ENCODE measurements at places on chromosomes 5 and 9.

GRCh38 chr9:137115394-137116026 is 977 bp upstream of the DPP7 start:
- no peak for DNase-seq

DNA sequence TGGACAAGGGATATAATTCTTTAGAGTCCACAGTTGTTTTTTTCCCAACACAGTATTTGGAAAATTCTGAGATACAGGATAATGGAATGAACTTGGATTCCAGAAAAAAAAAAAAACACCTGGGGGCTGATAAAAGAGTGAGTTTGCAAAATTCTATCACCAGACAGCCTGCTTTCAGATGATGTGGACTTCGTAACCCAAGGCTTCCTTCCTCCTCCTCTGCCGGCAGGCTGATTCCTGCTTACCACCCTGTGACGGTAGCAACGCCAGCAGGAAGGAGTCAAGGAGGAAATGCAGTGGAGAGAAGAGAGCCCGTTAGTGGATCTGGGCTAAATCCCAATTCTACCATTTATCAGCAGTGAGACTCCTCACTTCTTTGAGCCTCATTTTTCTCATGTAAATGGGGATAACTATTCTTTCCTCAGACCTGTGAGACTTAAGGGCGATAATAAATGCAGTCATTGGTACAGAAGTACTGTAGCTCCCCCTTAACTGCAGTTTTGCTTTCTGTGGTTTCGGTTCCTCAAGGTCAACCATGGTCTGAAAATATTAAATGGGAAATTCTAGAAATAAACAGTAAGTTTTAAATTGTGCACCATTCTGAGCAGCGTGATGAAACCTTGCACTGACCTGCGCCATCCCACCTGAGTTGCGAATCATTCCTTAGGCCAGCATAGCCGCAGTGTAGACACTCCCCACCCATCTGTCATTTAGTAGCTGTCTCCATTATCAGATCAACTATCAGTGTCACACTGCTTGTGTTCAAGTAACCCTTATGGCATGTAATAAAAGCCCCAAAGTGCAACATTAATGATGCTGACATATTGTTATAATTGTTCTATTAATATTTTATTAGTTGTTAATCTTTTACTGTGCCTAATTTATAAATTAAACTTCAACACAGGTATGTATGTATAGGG is 71.4 kb downstream of the DCP2 start:
- no peak for DNase-seq

DNA sequence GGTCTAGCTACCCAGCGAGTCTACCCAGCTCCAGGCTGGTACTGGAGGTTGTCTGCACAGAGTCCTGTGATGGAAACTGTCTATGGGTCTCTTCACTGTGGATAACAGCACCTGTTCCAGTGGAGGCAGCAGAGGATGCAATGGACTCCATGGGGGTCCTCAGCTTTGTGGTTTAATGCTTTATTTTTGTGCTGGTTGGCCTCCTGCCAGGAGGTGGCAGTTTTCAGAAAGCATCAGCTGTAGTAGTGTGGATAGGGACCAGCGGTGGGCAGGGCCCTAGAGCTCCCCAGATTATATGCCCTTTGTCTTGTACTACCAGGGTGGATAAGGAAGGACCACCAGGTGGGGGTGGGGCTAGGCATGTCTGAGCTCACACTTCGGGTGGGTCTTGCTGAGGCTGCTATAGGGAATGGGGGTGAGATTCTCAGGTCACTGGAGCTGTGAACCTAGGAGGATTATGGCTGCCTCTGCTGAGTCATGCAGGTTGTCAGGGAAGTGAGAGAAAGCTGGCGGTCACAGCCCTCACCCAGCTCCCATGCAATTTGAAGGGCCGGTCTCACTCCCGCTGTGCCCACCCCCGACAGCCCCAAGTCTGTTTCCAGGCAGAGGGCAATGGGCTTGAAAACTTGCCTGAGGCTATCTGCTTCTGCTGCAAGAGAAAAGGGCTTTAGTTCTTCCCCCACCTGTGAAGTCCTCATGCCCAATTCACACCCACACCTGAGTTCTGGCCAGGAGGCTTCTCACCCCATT is 397.1 kb downstream of the TLE1 start:
- DNase-seq: no peak

- no peak for DNase-seq
Measured at GRCh38 chr5:3377176-3377575, 218.5 kb upstream of the IRX1 start.

- DNase-seq: peak; percentile 43
Measured at GRCh38 chr9:135504262-135505243, 4.1 kb downstream of the MRPS2 start.

DNA sequence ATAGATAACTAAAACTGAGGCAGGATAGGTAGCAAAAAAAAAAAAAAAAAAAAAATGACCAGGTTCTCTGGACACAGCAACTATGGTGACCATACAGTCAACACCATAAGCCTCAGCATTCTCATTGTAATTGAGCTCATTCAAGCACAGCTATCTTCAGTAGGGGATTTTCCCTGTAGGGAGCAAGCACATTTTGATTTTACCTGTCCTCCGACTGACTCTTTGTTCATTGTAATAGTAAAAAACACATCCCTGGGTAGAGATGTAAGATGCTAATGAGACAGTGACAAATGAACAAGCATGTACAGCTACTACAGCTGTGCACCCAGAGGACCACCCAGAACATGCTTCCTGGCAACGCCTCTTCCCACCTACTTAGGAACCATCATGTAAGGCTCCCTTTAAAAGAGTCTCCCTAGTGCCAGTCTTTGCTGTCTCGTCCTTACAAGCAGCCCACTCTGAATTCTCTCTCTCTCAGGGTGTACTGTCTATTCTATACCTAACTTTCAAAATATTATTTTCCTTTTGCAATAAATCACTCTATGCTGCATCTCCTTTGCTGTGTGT is 65.0 kb upstream of the FBXW11 start:
- no peak for DNase-seq

DNA sequence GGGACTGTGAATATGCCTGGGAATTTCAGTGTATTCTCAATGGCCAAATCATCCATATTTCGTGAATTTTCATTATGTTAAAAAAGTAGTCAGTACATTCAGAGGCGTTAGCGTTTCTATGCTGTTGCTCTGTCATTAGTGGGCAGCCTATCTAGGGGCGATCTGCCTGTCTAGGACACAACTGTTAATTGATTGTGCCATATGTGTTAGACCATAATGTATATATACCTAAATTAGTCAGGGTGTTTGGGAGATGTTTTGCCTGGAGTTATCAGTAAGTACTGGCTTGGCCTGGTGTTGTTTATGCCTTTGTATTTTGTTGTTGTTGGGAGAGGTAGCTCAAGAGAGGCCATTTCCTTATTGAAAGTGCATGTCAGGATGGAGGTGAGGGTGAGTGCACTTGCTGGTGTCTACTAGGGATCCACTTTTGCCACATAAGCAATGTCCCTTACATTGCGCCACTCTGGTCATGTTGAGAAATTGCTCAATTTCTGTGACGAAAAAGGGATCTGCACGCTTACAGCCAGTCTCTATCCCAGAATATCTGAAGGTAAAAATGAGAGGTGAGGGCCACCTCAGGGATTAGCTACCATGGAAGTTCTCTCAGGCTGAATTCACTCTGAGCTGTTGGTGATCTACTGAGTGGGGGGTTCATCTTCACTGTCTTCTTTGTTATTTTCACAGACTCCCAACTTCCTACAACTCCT is 123.3 kb downstream of the ST8SIA4 start:
- no peak for DNase-seq

- no peak for DNase-seq
Measured at GRCh38 chr5:179141867-179142266, 81.7 kb downstream of the ZNF354C start.

- no peak for DNase-seq
Measured at GRCh38 chr5:120155873-120156272, 308.2 kb upstream of the PRR16 start.
